ENCODE measurements at places on chromosomes 1 and 21.

- DNase-seq: no peak
Observed at GRCh38 chr1:172499636-172500141, 33.3 kb upstream of the SUCO start.

- DNase-seq: no peak
Observed at GRCh38 chr1:15748264-15748663, 6.0 kb downstream of the TMEM82 start.

GRCh38 chr1:156291226-156292061 is 4.0 kb downstream of the GLMP start:
- peak; percentile 75 for DNase-seq

- no peak for DNase-seq
Observed at GRCh38 chr1:165162671-165163241, 193.8 kb downstream of the LMX1A start.

GRCh38 chr21:18252256-18252655 is 7.6 kb downstream of the CHODL start:
- DNase-seq: no peak

DNA sequence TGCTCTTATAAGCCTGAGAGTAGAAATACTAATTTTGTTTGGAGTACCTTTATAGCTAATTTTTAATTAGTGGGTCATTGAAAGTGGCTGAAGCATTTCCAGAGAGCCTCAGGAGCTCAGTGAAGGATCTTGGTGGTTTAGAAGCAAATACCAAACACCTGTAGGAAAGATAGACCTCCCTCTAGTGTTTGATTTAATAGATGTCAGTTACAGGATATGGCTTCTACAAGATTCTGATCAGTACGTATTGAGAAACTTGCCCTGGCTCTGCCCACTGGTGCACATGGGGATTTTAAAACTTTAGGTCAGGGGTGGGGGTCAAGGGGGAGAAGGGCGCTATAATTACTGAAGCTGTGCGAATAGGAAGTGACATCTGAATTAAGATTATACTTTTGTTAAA is 122.2 kb downstream of the POU2F1 start:
- DNase-seq: no peak

DNA sequence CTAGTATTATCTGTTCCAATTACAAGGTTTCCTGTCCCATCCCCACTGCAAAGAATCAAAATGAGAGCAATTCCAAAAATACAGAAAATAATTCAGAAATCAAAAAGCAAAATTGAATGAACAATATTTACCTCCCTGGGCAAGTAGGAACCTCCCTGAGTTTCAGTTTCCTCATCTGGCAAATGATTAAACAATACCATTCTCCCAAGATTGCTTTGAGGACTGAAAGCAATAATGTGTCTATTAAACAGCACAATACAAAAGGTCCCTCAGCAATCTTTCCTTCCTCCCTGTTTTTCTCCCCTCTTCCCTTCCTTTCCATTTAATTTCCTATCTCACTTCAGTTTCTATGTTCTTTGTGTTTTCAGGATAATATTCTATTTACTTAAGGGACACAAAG is 171.0 kb downstream of the ZC3H11B start:
- no peak for DNase-seq

DNA sequence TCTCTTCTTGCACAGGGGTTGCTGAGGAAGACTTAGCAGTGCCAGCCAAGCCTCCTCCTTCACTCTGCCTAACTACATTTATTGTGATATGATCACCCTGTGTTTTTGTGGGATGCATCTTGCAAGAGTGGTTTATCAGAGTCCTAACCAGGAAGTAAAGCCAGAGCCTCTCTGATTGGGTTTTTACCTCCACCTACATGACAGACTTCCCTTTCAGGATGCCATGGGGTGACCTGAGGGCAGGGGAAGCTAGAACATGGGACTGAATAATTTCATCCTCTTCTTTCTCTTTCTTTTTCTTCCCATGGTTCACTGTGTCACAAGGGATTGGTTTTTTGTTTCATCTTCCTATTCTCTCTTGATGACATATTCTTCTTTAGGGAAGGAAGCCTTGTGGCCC is 146.6 kb downstream of the HHAT start:
- no peak for DNase-seq

DNA sequence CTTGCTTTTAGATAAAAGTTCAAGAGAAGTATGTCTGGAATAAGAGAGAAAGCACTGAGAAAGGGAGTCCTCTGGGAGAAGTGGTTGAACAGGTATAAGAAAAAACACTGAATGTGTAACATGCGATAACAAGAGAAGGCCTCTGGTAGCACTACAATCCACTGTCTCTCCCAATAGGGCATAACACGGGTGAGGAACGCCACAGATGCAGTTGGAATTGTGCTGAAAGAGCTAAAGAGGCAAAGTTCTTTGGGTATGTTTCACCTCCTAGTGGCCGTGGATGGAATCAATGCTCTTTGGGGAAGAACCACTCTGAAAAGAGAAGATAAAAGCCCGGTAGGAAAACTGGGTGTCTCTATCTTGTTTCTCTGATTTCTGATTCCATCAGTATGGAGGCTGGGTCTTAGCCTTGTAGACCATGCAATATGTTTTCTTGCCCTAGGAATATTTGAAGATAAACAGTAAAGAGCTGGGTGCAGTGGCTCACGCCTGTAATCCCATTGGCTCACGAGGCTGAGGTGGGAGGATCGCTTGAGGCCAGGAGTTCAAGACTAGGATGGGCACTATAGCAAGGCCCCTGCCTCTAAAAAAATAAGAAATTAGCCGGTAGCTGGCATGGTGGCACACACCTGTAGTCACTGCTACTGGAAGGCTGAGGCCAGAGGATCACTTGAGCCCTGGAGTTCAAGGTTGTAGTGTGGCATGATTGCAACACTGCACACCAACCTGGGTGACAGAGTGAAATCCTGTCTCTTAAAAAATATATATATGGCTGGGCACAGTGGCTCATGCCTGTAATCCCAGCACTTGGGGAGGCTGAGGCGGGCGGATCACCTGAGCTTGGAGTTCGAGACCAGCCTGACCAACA is 40.4 kb downstream of the DAP3 start:
- peak; percentile 71 for DNase-seq

DNA sequence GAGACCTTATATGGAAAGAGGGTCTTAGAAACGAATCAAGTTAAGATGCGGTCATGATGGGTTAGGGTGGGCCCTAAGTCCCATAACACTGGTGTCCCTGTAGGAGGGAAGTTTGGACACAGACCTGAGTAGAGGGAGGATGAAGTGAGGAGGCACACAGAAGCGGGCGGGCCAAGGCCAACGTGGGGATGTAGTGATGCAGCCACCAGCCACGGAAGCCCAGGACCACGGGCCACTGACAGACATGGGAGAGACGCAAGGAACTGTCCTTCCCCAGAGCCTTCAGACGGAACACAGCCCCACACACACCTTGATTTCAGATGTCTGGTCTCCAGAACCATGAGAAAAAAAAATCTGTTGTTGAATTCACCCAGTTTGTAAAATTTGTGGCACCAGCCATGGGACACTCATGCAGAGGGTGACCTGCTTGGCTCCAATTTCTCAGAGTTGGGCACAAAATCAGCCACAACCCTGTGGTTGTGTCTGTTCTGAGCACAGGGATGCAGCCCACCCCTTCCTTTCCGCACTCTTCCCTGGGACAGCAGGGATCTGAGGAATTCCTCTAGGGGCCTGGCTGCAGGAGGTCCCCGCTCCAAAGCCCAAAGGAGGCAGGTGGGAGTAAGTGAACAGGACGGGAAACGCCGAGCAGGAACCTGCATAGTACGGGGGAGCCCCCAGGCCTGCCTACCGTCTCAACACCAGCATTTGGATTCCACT is 61.1 kb downstream of the RIPK4 start:
- DNase-seq: no peak

DNA sequence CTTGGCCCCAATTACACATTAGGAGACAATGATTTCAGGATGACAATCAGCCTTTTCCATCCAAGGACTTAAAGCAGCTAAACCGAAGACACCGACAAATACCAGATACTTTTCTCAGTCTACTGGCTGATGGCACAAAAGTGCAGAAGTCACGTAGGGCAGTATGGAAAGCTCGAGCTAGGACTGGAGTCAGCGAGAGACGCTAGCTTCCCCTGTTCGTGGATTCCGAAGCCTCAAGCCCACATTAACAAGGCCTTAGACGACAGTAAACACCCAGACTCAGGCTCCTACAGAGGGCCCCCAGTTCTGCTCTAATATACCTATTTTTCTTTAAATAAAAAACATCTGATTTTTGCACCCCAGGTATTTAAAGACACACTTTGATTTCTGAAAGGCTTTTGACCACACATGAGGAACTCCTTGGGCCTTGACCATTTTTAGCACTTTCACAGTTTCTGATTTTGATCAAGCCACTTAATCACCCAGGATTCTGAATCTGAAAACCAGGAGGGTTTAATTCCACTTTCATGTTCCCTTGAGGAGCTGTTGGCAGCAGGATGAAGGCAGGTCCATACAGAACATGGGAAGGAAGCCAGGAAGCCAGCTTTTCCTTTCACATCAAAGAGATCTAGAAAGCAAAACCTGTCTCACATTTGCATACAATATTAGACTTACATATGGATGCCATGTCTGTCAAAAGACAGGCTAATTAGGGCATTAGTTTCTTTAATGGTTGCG is 204.1 kb downstream of the GABPA start:
- no peak for DNase-seq

DNA sequence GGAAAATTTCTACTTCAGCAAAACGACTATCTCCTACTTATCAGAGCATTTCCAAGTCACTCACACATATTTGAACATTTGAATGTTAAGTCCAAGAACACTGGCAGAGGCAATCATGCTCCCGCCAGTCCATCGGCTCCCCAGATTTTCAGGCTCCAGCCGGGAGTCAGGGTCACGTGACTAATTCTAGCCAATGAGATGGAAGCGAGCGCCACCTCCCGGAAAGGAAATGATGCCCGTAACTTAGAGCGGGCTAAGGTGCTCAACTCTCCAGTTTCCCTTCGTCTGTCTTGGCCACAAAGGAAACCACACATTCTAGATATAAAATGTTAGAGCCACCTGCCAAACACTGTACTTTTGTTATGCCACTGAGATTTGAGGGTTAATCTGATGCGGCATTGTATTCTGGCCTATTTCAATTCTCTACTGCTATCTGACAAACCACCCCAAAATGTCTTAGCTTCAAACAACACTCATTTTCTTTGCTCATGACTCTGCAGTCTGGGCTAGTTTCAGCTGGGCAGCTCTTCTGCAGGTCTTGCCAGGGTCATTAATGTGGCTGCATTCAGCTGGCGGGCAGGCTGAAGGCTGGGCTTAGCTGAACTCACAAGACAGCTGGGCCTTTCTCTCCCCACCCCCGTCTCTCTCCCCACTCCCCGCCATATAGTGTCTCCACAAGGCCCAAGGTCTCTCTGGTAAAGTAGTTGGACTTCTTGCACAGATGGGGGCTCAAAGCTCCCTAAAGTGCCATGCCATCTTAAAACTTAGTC is 16.5 kb upstream of the LHX4 start:
- DNase-seq: peak; percentile 23

DNA sequence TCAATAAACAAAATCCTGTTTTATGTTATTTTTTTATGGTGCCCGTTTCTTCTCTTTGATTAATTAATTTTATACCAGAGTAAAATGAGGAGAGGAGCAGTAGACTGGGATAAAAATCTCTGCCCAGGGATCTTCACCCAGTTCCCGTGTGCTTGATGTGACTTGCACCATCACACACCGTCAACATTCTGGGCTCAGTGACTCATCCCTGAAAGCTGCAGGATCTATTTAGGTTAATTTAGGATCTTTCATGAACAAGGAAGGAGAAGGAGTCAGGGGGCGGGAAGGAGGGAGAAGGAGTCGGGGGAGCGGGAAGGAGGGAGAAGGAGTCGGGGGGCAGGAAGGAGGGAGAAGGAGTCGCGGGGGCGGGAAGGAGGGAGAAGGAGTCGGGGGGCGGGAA is 182.4 kb downstream of the SMYD3 start:
- DNase-seq: no peak

GRCh38 chr1:108646648-108647269 is 14.1 kb downstream of the HENMT1 start:
- peak; percentile 39 for DNase-seq

DNA sequence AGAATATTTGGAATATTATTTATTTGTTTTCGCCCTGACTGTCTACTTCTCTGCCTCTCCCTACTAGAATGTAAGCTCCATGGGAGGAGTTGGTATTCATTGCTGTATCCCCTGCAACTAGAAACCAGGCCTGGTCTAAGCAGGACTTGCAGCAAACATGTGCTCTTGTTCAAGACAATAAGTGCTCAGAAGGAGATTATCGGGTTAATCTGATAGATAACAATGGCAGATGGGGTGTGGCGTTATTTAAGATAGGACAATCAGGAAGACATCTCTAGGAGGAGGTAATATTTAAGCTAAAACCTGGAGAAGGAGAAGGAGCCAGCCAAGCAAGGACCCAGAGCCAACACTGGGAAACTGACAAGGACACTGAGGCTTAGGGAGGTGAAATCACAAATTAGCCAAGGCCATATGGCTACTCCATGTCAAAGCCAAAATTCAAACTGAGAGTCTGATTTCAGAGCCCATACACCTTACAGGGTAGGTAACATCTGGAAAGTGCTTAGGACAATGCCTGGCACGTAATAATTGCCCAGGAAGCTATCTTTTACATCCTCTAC is 41.5 kb downstream of the STYXL2 start:
- no peak for DNase-seq

DNA sequence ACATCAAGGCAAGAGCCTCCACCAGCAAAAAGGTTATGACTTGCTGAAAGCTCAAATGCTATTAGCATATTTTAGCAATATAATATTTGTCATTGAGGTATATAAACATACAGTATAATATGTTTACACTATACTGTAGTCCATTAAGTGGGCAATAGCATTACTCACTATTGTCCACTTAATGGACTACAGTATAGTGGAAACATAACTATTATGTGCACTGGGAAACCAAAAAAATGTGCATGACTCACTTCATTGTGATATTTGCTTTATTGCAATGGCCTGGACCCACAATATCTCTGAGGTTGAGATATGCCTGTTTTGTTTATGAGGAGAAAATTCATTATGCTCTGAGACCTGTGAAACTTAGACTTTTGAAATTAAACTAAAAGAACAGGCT is 300.0 kb downstream of the BARHL2 start:
- DNase-seq: no peak

DNA sequence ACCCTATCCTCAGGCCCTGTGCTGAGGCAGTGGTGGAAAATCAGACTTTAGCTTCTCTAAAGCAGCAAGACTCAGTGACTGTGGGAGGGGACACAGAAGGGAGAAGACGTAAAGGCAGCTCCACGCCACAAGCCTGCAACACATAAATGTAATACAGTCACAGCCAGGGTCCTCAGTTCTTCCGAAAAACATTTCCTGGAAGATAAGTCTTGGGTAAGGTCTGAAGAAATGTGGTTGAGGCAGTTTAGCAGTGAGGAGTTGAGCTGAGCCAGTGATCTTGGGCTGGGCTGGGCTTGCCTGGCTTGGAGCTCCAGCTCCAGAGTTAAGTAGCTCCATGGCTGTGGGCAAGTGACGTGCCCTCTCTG is 127.8 kb upstream of the ADAR start:
- no peak for DNase-seq

GRCh38 chr1:70719154-70719553 is 308.1 kb downstream of the CTH start:
- no peak for DNase-seq

- DNase-seq: no peak
Observed at GRCh38 chr1:71721532-71721931, 560.8 kb downstream of the NEGR1 start.
